ENCODE measurements at places on chromosomes 7 and 10.

- DNase-seq, result peak; percentile 63
Measured at GRCh38 chr10:11178606-11179515, 161.2 kb downstream of the CELF2 start.

- DNase-seq, result no peak
Measured at GRCh38 chr7:29588900-29589696, 25.5 kb downstream of the PRR15 start.

DNA sequence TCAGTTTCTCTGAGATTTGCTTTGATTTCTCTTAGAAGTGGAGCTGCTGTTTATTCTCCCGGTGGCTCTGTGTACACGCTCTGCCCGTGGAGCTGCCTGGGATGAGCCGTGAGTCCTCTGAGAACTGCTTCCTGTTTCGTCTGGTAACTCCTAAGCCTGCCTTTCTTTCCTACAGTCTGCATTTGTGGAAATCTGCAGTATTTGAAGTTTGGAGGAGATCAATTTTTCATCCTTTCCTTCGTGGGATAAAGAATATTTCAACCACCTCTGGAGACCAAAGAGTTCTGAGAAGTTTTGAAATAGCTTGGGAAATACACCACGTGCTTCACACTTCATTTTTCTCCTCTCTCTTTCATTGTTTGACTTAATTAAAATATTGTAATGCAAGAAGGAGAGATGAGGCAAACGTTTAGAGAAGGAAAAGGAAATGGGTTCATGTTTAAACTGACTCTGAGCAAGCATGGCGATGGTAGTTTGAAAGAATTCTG, 311.9 kb downstream of the LRMDA start:
- DNase-seq, result no peak

DNA sequence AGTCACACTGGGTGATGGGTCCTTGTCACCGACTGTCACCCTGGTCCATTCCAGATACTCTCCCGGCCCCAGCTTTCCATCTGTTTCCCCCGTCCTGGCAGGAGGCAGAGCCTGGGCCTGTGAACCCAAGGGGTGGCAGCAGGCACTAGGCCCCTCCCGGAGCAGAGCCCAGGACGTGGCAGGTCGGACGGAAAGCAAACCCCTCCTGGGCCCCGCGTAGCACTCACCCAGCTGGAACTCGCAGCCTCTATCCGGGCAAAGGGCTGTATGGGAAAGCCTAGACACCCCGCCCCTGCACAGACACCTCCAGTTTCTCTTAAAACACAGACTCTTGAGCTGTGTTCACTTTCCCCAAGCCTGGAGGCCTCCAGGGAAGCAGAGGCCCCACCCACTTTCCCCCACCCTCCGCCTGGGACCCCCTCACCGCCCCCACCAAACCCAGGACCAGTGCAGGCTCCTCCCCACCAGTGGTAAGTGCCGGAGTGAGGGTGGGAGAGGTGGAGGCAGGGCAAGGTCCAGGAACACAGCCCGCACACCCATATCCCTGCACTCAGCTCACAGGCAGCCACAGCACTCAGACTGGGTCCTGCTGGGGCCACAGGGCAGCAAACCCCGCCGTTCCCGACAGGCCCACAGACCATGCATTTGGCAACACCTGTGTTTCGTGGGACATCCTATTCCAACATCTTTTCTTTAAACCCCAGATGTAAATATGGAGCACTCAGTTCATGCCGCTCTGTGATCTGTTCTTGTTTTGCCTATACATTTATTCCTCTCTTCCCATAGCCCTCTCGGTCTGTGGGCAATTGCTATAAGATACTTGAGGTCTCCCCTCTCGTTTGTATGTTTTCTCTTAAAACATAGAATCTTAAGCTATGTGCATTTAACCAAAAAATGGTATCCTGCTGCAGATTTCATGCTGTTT, 98.2 kb upstream of the PDGFA start:
- DNase-seq, result no peak

GRCh38 chr10:13674645-13675588, 88.2 kb downstream of the PRPF18 start:
- DNase-seq, result no peak

DNA sequence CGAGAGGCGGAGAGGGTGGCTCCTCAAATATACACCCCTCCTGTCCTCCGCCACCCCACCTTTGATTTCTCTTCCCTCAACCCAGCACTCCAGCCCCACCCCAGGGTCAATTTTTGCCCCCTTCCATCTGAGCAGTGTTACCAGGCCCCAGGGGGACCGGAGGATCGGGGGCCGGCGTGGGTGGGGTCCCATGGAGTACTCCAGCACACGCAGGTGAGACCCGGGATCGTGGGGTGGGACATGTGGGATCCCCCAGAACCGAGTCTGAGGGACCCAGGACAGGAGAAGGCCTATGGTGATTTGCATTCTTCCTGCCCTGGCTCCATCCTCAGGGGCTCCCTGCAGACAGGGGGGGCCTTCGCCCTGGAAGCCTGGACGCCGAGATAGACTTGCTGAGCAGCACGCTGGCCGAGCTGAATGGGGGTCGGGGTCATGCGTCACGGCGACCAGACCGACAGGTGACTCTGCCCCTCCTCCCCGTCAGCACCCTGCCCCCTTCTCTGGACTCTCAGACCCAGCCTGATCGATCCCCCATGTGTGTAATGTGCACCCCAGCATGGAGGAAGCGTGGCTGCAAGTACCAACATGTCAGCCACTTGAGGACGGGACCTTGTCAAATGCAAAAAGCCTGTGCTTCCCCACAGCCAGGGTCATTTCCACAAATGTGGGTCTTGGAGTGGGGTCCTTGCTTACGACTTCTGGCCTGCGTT, 744 bp downstream of the TRIP6 start:
- DNase-seq, result no peak

GRCh38 chr7:128872394-128872824, 9.8 kb downstream of the ATP6V1F start:
- no peak for DNase-seq

- DNase-seq, result no peak
Measured at GRCh38 chr7:6160191-6160623, 112.2 kb downstream of the CYTH3 start.

- no peak for DNase-seq
Measured at GRCh38 chr7:114050571-114050970, 131.8 kb upstream of the PPP1R3A start.

- no peak for DNase-seq
Measured at GRCh38 chr7:140570120-140570519, 70.5 kb downstream of the DENND2A start.

GRCh38 chr7:152103066-152103465, 77.6 kb downstream of the GALNT11 start:
- no peak for DNase-seq

DNA sequence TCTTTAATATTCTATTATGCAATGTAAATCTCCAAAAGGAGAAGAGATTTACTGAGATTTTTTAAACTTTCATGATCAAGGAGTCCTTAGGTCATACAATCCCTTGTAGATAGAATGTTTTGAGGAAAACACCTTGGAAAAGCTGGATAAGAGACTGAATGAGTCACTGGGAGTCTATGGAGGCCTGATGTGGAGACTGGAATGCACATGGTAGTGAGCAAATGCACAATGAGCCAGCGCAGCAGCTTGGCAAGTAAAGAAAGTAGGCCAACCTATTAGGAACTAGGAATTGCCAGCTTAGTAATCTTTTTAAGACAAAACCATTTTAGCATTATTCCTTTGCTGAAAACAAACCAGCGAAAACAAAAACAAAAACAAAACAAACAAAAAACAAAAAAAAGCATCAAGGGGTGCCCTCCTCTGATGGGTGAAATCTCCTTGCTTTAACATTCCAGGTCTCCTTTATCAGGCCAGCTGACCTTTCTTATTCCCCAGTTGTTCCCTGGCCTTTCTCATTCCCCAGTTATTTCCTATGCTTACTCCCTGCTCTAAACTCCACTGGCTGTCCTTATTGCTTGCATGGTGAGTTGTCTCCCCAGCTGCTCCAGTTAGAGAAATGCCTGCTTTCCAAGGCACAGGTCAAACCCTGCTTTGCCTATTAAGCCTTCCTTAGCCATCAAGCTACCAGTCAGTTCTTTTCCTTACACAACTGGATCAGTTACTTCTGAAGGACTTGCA, 135.8 kb downstream of the PLCE1 start:
- DNase-seq, result no peak

GRCh38 chr7:82629583-82629982, 186.0 kb upstream of the CACNA2D1 start:
- no peak for DNase-seq

DNA sequence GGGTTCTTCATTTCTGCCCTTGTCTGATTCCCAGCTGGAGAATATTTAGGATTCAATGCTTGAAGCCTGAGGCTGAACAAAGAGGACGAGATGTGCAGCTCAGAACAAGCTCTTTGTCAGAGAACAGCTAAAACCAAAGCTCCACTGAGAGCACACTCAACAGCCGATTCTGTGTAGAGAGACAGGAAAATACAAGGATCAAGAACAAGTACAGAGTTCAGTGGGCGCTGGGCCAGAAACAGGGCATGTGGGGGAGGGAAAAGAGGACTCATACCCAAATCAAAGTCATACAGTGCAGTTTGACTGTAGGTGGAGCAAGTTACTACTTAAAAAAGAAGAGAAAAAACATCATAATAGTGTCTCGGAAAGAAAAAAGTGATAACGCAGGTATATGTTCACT, at the start of gene AGMO:
Gene AGMO, minus strand, starts transcription at position 181 of the 400 bp plus-strand sequence.
- DNase-seq, result no peak

- no peak for DNase-seq
Measured at GRCh38 chr7:102992938-102993717, 80.3 kb downstream of the LRRC17 start.

DNA sequence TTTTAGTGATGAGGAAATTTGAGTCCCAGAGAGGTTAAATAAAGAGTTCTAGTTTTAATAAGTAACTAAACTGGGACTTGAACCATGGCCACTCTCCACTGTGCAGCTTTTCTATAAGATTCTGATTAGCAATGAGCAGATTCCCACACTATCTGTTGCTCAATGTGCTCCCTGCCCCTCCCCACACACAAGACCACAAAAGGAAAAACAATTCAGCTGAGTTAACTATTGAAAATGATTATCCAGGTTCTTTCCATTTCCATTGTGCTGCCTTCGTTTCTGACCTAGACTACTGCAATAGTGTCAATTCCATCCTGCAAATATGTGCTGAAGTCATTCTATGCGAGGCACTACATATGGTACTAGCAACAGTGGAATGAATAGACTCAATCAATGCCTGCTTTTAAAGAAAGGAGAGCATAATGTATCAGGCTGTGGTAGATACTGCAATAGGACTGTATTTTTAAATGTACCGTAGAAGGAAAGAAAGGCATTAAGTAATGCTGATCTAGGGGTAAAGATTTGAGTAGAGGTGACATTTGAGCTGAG, 97.0 kb downstream of the SEMA3C start:
- no peak for DNase-seq

GRCh38 chr10:7773845-7774801, 13.7 kb downstream of the KIN start:
- no peak for DNase-seq

GRCh38 chr7:142827951-142828500, 26.9 kb upstream of the EPHB6 start:
- DNase-seq, result no peak

- DNase-seq, result no peak
Measured at GRCh38 chr10:49172061-49172776, 16.0 kb downstream of the TMEM273 start.

DNA sequence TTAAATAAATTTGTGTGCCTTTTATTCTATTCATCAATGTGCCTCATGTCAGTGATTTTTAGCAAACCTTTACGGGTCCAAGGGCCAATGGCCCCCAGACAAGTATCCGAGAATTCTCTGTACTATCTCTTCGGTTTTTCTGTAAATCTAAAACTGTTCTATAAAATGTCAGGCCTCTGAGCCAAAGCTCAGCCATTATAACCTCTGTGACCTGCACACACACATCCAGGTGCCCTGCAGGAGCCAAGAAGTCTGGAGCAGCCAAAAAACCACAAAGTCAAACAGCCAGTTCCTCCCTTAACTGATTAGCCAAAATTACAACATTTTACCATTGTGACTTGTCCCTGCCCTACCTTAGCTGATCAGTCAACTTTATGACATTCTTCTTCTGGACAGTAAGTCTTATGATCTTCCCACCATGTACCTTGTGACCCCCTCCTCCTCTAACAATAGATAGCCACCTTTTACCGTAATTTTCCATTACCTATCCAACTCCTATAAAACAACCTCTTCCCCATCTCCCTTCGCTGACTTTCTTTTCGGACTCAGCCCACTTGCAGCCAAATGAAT, 363.8 kb downstream of the SEMA3D start:
- DNase-seq, result no peak

DNA sequence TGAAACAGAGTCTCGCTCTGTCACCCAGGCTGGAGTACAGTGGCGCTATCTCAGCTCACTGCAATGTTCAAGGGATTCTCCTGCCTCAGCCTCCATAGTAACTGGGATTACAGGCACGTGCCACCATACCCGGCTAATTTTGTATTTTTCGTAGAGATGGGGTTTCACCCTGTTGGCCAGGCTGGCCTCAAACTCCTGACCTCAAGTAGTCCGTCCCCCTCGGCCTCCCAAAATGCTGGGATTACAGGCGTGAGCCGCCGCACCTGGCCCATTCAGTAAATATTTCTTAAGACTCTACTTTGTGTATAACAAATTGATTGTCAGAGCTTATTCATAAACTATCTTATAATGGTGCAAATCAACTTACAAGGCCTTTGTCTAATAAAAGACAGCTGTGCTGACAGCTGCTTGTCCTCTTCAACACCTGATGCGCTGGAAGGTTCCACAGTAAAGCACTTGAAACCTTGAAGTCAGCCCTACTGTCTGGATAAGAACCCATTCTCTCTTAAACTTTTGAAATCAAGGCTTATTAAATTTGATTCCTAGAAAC, 14.7 kb downstream of the ECHDC3 start:
- no peak for DNase-seq

DNA sequence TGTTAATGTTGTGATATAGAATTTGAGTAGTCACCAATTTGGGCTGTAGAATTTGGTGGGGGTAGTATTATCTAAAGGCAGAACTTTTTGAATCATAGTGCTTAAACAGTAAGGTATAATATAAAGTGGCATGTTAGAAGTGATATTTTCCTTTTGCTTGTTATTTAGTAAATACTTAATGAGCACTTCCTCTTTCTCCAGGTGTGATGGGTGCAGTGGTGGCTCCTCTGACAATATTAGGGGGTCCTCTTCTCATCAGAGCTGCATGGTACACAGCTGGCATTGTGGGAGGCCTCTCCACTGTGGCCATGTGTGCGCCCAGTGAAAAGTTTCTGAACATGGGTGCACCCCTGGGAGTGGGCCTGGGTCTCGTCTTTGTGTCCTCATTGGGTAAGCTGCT, 10.5 kb downstream of the GHITM start:
- DNase-seq, result no peak

DNA sequence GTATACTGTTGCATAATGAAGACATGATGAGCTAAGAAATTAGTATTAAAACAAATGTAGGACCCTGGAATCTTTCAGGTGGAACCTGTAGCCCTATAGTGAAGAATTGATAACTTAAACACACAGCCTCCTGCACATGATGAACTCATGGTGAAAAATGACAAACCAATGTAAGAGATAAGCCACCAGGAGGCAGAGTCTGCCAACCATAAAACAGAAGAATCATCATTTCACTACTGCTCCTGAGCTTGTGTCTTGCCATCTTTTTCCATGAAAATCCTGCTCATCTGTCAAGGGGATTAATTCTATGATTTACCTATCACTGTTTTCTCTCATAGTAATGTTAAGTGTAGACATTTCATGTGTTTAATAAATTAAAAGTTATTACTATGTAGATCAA, 363.9 kb downstream of the MALRD1 start:
- no peak for DNase-seq
